ENCODE measurements at places on chromosomes 12 and 14.

DNA sequence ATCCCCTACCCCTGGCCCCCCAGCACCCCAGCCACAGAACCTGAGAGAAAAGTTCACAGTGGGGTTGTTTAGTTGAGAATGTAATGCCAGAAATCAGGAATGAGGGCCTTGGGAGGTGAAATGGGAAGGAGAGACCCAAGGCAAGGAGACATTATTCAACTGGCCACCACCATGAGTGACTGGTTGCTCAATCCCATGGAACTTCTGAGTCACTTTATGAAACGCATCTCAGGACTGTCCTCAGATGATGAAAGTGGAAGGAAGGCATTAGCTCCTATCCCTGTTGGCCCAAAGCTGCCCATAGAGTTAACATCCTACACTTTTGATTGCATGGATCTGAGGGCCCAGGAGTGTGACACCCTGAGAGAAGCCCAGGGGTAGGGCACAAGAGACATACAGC, 25.4 kb upstream of the TCL1A start:
- DNase-seq: no peak

DNA sequence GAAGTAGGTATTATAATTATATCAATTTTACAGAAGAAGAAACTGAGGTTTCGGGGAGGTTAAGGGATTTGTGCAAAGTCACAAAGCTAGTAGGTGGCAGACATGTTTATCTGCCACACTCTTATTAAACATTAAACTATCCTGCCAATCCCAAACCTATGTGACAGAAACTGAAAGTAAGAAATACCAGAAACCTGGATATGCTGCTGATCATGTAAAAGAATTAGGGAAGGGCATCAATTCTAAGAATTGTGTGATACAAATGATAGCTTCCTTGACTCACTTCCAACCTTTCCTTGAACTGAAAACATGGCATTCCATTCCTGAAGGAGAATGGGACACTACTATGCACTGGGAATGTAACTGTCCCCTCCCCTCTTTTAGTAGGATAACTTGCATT, 16.9 kb downstream of the TAOK3 start:
- no peak for DNase-seq

DNA sequence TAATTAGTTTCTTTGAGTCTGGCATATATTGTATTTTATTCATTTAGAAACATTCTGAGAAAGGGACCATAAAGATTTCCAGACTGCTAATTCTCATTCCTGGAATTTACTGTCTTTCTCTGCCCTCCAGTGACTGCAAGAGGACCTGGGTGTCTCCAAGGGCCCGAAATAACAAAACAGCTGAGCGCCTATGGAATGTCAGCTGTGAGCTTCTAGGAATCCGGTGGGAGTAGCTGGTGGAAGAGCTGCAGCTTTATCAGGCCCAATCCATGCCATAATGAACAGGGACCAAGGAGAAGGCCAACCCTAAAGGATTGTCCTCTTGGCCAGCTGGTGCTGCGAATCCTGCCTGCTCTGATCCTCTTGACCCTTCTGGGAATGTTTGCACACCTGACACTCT, 31.9 kb downstream of the RDH12 start:
- no peak for DNase-seq

- DNase-seq: no peak
Observed at GRCh38 chr12:68158432-68158831, 1.1 kb downstream of the IFNG start.

GRCh38 chr14:44782775-44783238, 178.9 kb downstream of the KLHL28 start:
- DNase-seq: no peak

DNA sequence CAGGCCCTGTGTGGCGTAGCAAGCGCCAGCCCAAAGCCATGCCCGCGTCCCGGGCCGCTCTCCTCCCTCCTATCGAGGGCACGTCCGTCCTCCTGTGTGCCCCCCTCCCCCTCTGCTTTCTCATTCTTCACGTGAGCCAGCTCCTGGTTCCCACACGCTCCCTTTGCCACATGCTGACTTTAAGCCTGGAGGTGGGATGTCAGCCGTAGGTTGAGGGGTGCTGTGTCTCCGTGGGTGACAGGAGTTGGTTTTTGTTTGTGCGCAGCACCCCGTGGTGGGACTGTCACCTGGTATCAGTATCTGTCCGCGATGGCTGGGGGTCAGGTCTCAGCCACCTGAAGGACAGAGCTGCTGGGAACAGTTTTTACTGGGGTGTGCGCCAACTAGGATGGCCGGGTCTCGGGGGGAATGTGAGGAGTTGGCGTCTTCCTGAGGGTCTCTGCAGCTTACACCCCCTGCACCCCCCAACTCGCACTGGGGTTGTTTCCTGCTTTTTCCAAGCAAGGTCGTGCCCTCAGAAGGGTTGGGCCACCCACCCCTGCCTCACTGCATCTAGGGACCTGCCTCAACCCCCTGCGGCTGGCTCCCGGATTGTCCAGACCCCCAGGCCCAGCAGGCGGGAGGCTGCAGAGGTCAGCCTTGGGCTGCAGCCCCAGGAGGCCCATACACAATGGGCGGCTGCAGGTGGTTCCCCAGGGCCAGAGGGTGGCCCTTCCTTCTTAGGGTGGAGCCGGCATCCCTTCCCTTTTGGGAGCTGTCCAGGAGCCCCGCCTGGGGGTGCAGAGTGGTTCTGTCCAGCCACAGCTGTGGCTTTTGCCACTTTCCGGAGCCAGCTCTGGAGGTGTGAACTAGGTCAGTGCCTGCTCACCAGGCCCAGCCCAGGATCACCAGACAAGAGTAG, 7.3 kb downstream of the ULK1 start:
- DNase-seq: no peak

DNA sequence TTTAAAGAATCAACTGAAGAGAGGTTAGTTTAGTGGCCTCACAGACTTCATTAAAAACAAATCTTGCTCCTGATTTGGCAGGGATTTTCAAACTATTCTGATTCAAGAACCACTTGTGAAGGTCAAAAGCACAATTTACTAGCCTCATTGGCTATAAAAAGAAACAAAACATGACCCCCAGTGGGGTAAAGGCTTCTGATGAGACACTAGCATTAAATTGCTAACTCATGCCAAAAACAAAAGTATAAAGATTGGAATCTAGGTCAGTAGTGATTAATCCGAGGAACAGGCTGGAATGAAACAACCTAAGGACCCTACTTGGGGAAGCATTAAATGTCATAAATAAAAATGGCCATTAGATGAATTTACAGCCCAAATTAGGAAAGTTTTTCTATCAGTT, 312.3 kb downstream of the PAWR start:
- no peak for DNase-seq

GRCh38 chr14:103527408-103528145, 1.4 kb upstream of the TRMT61A start:
- peak; percentile 26 for DNase-seq

- no peak for DNase-seq
Observed at GRCh38 chr12:87317302-87317701, 711.9 kb downstream of the C12orf50 start.

- no peak for DNase-seq
Observed at GRCh38 chr14:38960946-38961531, 142.0 kb downstream of the SEC23A start.

- DNase-seq: no peak
Observed at GRCh38 chr12:123571343-123571813, 13.0 kb upstream of the TMED2 start.

- DNase-seq: no peak
Observed at GRCh38 chr14:53670701-53671100, 285.9 kb downstream of the BMP4 start.

DNA sequence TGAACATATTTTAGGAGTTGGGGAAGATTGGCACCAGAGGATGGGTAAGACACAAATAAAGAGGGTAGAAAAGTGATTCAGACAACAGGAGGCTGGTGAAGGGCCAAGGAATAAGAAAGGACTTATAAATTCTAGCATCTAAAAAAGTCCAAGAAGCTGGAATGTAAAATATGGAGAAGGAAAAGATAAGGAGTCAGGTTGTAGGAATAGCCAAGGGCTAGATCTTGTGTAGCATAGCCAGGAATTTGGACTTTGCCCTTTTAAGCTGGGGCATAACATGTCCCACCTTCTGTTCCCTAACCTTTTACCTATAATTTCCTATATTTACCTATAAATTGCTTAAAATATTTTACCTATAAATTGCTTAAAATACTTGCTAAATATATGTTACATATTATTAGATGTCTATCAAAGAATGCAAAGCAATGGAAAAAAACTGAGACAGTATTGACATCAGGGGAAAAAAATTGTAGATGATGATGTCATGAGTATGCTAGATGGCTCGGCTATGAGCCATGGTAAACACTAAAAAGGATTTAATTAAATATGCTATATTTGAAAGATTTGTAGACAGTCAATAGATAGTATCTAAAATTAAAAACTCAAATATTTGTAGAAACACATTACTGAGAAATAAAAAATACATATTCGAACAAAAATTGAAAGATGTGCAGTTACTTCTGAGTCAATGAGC, 99.7 kb upstream of the PLEKHG7 start:
- no peak for DNase-seq

- DNase-seq: peak; percentile 38
Observed at GRCh38 chr12:49750027-49750995, 9.0 kb downstream of the TMBIM6 start.

DNA sequence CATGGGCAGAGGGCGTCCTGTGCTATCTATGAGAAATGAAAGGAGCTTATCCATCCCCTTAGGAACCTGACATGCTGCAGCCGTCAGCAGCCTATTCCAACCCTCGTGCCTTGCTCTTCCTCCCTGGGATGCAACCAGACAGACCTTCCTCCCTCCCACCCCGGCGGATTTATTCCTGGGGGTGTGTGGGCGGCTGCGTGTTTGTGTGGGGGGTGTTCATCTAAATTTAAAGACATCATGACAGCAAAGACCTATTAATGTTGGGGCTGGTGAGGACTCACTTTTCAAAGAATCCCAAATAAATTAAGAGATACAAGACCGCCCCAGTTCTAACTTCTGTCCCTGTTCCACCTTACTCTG, 52.0 kb downstream of the WSCD2 start:
- DNase-seq: no peak

- no peak for DNase-seq
Observed at GRCh38 chr12:119713551-119714031, 45.7 kb downstream of the PRKAB1 start.

DNA sequence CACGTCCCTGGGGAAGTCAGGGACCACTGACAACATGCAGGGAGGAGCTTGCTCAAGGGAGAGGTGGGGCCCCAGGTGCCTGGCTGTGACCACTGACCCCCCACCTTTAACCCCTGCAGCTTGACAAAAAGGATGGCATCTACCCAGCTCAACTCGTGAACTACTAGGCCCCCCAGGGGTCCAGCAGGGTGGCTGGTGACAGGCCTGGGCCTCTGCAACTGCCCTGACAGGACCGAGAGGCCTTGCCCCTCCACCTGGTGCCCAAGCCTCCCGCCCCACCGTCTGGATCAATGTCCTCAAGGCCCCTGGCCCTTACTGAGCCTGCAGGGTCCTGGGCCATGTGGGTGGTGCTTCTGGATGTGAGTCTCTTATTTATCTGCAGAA, 26.3 kb downstream of the HIP1R start:
- DNase-seq: no peak

DNA sequence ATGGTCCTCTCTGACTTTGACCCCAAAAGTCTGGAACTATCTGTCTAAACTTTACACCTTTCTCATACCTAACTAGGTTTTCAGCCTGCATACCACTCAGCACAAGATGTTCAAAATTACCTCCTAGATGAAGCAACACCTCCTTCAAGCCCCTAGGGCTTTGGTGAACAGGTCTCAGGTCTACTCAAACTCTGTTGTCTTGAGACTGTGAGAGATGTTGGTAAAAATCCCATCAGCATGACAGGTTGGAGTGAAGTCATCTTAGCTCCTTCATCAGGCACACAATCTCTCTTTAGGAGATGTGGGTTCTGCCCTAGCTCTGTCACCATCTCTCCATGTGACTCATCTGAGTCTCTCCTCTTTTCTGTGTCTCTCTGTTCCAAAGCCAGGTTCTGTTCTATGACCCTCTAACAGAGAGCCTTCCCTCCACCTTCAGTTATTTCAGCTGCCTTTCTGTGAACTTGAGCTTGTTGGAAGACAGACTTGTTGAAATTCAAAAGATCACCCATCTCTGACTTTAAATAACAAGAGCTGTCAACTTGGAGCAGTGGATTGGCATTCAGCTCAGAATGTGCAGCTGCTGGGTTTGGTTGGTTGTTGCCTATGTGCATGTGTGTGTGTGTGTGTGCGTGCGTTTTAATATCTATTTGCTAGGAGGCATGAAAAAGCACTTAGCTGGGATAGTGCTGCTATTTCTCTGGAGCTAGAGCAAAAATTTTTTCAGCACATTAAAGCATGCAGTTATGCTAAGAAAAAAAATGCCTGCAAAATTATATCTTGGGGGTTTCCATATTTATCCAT, 130.7 kb downstream of the CRACR2A start:
- DNase-seq: no peak
